Ureter (tissue), 1 donor: ENCODE measurements at places on chromosomes 4 and X. TPM values are rescaled to one million over a fixed set of nuclear protein-coding genes. Genes with fewer than 3 reads are reported as not detected.

GAGE12E gene
- total RNA-seq, result not detected

RELL1 gene
- total RNA-seq, result 23.4 TPM

SLIT2 gene
- 38.1 TPM for total RNA-seq

CDKL2 gene
- 1.1 TPM for total RNA-seq

GATB gene
- 17.5 TPM for total RNA-seq

EXOC1L gene
- not detected for total RNA-seq

CXCL9 gene
- 1.2 TPM for total RNA-seq

DNA sequence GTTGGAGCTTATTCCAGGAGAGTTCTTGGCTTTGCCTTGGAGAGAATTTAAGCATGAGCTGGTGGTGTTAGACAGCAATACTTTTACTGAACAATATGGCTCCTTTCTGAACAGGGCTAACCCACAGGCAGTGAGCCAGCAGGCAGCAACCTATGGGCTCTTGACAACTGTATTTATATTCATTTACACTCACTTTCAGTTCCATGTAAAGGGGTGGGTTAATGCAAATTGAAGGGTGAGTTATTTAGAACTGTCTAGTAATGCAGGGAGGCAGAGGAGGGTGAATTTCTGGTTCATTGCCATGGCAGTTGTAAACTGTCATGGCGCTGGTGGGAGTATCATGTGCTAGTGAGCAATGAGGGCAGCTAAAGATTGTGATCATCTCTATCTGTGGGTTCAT lies 15.7 kb downstream of the FOXR2 start:
- DNase-seq, result no peak

DNA sequence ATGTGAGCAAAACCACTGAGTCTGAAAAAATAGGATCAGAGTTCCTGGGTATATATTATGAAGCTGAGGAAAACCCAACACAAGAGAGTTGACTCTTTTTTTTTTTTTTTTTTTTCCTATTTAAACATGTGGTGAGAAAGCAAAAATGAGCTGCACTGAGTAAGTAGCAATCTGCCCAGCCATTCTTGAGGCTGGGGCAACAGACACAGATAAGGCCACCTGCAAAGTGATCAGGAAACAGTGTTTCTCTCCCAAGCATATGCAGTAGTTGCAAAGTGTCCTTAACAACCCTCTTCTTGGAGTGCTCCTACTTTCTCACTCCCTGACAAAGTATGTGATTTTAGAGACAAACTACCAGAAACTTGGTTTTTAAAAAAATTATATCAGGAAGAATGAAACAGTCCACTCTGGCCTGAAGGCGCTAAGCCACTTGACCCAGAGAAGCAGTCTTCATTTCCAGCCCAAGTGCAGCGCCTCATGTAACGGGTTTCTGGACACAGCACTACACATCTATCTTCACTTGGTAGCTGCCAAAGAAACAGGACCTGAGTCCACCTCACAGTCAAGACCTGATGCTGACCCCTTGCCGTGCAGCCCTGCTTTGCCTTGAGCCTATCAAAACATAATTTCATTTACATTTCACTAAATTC lies 124.6 kb upstream of the MAP3K15 start:
- DNase-seq, result no peak

- DNase-seq, result no peak
These were observed 155.6 kb downstream of the GBA3 start for GRCh38 chr4:22848332-22848731.

DNA sequence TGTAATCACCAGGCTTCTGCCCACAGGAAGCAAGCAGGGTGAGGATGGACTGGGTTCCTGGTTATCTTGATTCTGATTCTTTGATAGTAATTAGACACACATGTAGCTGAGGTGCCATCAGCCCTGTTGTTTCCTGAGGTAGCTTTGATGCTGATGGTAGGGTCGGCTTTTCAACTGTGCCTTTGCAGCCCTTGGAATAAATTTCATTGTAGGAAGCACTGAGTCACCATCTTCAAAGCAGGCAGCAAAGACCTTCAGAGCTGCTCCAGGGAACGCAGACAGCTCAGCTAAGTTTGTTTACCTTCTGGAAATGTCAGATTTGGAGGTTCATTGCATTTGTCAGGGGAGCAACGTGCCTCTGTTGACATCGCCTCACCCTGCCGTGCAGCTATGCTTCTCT lies 135.4 kb downstream of the ASMT start:
- no peak for DNase-seq

- DNase-seq, result no peak
These were observed 641.3 kb downstream of the RPA4 start for GRCh38 chrX:97524997-97525396.

DNA sequence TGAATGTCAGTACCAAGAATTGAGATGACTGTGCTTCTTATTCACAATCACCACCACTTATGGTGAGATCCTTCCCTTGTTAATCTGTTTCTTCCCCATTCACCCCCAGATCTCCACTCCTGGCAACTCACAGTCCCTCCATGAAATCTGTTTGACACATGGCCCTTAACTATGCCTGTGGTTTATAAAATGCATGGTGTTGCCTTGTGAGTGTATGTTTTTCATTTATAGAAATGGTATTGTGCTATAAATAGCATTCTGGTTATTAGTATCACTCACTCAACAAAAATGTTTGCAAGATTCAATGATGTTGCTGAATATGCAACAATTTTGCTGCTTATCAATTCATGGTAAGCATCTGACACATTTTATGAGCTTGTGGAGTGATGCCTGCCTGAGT lies 131.0 kb downstream of the PRKX start:
- DNase-seq, result no peak

DNA sequence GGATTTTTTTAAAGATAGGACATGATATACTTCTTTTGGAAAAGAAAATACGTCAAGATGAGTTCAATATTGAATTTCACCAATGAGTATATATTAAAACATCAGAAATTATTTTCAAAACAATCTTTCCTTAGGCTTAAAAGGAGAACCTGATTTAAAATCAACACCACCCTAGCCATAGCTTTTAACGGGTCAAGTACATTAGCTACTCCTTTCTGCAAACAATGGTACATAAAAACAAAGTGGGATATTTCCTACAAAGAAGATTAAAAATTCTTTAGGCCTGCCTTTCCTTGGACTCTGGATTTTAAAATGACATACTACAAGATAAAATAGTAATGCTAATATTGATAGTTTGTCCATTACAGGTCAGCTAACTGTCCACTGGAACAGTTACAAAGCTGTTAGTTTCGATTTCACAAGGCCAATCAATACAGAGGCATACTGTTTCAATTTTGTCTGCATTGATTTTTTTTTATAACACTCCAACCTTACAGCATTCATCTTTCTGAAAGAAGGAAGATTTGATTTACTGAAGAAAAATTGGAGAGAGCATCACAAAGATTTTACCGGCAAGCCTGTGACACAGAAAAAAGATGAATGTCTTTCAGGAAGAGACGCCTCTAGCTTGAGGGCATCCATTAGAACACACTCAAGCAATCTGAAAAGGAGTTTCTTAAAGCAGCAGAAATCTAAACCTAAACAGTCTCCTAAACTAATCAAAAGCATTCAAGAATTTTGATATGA lies 97.2 kb downstream of the MAB21L2 start:
- no peak for DNase-seq

DNA sequence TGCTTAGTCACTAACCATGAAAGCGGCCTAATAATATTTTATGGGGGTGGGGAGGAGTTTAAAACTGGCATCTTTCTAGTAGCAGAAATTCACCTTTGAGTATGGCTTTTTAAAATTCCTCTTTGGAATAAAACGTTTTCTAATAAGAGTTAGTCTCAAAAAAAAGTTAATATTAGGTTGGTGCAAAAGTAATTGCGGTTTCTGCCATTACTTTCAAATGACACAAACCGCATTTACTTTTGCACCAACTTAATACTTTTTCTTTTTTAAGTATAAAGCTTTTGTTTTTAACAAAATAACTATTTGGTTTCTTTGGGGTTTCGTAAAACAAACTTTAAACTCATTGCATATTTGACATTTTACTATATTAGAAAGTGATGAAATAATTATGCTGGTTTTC lies 68.4 kb downstream of the FBXO8 start:
- no peak for DNase-seq

DNA sequence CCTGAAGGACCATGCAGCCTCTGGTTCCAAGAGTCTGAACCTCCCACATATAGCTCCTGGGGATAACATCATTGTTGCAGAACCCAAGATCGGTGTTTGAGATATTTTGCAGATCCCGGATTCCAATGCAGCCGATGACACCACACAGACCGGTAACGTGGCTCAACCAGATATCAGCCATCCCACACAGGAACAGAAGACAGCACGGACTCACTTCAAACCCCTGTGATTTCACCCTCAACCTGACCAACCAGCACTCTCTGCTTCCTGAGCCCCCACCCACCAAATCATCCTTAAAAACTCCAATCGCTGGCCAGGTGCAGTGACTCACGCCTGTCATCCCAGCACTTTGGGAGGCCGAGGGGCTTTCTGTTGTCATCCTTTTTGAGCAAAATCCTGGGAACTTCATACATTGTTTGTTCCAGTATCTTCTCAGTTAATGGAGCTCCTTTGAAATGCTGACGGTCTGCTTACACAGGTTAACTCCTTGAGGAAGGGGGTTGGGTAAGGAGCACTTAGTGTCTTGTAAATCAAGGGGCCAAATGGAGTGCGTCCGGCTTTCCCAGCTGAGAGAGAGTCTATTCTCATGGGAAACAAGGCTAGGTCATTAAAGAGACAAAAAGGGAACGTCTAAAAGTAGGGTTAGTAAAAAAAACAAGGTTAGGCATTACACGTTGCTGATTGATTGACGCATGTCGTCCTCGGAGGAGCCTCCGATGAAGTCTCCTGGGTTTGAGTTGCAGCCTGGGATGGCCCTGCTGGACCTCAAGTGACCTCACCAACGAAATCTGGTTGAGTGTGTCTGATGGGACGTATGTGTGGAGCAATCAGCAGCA lies 230.4 kb downstream of the CRLF2 start:
- DNase-seq, result no peak

GRCh38 chr4:56622176-56622575 lies 58.9 kb downstream of the HOPX start:
- no peak for DNase-seq

DNA sequence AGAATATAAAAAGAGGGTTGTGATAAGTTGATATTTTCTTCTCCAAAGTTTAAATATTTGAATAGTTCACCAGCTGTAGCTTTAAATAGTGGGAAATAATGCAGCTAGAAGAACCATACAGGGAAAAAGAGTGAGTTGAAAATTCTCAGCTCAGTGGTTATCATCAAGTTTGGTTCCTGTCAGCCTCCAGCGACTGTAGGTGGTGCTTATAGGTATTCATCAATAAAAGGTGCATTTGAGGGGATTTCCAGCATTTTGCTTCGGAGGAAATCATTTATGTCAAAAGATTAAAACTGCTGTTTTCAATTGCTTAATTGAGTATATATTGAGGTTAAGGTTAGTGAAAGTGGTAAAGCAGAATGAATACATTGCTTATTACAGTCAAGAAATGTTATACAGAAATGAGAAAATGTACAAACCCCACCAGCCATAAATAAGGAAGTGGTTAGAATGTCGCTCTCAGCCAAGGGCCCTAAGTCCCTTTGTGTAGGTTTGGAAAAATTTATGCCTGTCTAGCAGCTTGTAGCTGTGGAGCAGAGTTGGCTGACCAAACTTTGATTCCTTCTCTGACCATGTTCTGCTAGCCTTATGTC lies 532.9 kb upstream of the FTHL17 start:
- no peak for DNase-seq

GRCh38 chr4:81118086-81118485 lies 87.6 kb downstream of the BMP3 start:
- DNase-seq, result no peak

GRCh38 chrX:55109306-55109705 lies 20.5 kb downstream of the PAGE2 start:
- no peak for DNase-seq

DNA sequence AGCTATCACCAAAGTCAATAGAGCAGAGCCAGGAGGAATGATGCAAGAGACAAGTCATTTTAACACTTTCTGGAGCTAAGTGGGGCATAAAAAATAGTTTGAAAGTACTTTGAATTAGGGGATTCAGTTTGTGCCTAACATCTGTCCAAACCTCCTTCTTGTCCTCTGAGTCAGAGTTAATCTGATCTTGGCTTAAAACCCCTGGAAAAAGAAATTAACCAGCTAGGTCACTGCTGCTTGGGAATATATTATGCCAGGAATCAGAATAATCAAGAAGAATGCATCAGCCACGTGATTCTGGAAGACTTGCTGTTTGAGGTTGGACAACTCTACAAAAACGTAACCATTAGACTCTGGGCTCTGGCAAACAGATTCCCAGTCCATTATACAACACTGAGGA lies 45.3 kb upstream of the EDA2R start:
- no peak for DNase-seq

GRCh38 chr4:26048950-26049349 lies 134.9 kb downstream of the SMIM20 start:
- no peak for DNase-seq

DNA sequence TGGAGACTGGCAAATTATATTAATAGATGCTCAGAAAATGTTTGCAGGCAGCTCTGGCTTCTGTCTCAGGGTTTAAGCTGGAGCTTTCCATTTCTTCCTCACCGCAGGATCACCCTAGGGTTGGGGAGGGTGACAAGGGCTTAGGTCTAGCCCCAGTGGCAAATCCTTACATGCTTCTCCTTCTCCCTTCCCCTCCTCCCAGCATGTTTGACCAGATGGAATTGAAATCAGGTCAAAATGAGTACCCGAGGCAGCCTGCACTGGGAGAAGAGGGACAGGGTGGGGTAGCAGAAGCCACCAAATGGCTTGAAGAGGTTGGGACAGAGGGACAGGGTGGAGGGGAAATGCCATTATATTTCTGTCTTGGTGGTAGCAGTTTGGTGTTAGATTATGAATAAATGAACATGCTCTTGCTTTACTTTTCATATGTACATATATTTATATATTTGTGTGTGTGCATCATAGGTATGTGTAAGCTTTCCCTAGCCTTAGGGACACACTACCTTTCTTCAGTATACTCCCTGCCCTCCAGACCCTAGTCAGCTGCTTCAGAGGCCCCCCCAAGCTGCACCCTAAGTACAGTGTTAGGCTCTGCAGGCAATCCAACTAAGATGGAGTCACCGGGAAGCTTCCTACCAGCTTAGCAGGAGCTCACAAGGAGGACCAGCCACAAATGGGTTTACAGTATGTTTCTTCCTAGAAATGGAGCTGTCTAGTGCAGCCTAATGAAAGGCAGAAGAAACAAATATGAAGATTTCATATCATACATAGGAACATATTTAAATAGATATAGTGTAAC lies 1.8 kb downstream of the TMEM35A start:
- DNase-seq, result no peak

- DNase-seq, result no peak
These were observed 29.5 kb downstream of the DMP1 start for GRCh38 chr4:87679449-87680169.

DNA sequence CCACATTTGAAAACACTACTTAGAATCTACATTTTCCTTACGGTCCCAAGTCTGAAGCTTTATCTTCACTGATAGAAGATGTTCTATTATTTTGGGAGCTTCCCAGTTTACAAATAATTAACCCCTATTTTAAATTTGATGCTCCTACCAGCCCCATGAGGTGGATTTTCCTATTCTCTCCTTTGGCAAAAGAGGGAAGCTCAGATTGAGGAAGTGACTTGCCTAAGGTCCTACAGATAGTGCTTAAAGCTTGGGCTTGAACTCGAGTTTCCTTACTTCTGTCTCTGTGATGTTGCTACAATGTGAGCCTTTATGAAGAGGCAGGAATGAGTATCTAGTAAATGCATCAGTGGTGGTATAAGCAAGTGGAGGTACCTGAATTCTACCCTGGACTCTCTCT lies 27.5 kb downstream of the HEPH start:
- no peak for DNase-seq
